Calu3 (cell line): ENCODE measurements at places on chromosomes 5 and 9. TPM values are rescaled to one million over a fixed set of nuclear protein-coding genes. Genes with fewer than 3 reads are reported as not detected.
A peak's percentile ranks its signal among the peaks of the same experiment; 100 is the strongest.

GRCh38 chr9:105144076-105144475, 100.4 kb upstream of the SLC44A1 start:
- no peak overlapping the region for H3K27ac ChIP-seq
- no peaks in the 10 kb centered on the region for H3K27me3 ChIP-seq
- no peaks in the 10 kb centered on the region for H3K4me1 ChIP-seq
- H3K36me3 ChIP-seq, result peaks cover 5% of the 10 kb centered on the region

DNA sequence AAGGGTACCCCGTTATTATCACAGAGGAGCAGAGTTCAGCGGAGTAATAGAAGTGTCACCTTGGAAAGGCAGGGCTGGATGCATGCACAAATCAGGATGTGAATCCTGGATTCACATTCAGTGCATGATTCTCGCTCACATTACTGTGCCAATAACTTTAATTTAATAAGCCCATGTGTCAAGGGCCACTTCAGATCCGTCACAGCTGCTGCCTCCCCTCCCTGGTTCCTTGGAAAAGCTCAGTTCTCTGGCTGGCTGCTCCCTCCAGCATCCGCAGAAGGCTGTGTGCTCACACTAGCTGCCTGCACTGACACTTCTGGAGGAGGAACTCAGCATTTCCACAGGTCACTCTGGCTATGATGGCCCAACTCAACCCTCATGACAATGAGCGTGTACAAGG, 256.8 kb upstream of the ADAMTS16 start:
- no peaks in the 10 kb centered on the region for H3K36me3 ChIP-seq
- no peaks in the 10 kb centered on the region for H3K27me3 ChIP-seq
- no peak overlapping the region for H3K4me3 ChIP-seq
- no peaks in the 10 kb centered on the region for H3K4me1 ChIP-seq
- DNase-seq, result no peak

Gene SOX30
- 0.09 TPM in 1 of 2 replicates, not detected in the other for total RNA-seq

GRCh38 chr5:101425339-101425859, 522.3 kb upstream of the ST8SIA4 start:
- no peaks in the 10 kb centered on the region for H3K27me3 ChIP-seq
- H3K36me3 ChIP-seq, result no peaks in the 10 kb centered on the region
- H3K27ac ChIP-seq, result no peak overlapping the region
- no peaks in the 10 kb centered on the region for H3K4me1 ChIP-seq

DNA sequence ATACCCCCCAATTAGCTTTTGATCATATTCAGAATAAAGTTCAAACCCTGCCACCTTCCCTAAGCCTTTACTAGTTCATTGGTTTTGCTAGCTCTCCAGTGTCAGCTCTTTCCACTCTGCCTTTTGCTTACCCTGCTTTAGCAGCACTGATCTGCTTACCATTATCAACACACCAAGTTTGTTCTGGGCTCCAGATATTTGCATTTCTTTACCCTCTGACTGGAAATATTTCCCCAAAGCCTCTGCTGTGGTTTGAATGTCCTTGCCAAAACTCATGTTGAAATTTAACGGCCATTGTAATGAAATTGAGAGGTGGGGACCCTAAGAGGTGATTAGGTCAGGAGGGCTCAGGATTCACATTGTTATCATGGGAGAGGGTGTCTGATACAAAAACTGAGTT, 99.5 kb downstream of the GCNT1 start:
- no peak overlapping the region for H3K4me3 ChIP-seq
- no peaks in the 10 kb centered on the region for H3K27me3 ChIP-seq
- no peaks in the 10 kb centered on the region for H3K36me3 ChIP-seq
- no peak overlapping the region for H3K27ac ChIP-seq
- DNase-seq, result no peak
- H3K4me1 ChIP-seq, result no peaks in the 10 kb centered on the region

Gene SLC6A19
- total RNA-seq, result not detected in 2 replicates

GRCh38 chr5:108398964-108399363, 17.1 kb upstream of the FBXL17 start:
- DNase-seq, result no peak
- H3K4me3 ChIP-seq, result no peak overlapping the region
- peaks cover 17% of the 10 kb centered on the region for H3K27me3 ChIP-seq
- no peak overlapping the region for H3K27ac ChIP-seq
- H3K4me1 ChIP-seq, result no peaks in the 10 kb centered on the region
- no peaks in the 10 kb centered on the region for H3K36me3 ChIP-seq

Gene OR1Q1
- total RNA-seq, result not detected in 2 replicates

DNA sequence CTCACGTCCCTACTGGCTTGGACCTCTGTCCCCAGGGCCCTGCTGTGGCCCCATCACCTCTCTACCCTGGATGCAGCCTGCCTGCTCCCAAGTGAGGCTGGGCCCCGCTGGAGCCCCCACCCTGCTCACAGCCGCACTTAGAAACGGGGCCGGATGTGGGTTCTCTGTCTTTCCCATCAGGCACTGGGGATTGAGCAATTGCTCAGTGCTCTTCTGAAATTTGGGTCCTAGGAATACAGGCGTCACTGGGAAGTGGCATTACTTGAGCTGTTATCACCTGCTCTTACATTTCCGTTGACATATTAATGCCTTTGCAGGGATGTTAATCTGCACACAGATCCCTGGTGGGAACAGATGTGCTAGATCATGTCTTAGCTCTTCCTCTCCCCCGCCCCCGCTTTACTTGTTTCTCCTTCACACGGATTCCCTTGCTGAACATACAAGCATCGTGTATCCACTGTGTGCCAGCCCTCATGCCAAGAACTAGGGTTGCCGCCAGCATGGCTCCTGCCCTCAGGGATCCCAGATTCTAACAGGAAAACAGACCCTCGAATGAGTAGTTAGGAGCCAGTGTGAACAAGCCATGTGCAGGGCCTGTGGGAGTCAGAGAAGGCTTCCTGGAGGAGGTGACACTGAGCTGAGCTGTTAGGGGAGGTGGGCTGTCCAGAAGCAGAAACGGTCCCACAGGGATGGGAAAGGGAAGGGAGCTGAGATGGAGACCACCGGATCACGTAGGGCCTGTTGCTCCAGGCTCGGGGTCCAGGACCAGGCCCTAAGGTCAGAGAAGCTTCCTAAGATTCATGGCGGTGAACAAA, 65.1 kb downstream of the NEK6 start:
- no peaks in the 10 kb centered on the region for H3K27me3 ChIP-seq
- no peak overlapping the region for H3K27ac ChIP-seq
- no peak overlapping the region for H3K4me3 ChIP-seq
- H3K4me1 ChIP-seq, result no peaks in the 10 kb centered on the region
- DNase-seq, result no peak

DNA sequence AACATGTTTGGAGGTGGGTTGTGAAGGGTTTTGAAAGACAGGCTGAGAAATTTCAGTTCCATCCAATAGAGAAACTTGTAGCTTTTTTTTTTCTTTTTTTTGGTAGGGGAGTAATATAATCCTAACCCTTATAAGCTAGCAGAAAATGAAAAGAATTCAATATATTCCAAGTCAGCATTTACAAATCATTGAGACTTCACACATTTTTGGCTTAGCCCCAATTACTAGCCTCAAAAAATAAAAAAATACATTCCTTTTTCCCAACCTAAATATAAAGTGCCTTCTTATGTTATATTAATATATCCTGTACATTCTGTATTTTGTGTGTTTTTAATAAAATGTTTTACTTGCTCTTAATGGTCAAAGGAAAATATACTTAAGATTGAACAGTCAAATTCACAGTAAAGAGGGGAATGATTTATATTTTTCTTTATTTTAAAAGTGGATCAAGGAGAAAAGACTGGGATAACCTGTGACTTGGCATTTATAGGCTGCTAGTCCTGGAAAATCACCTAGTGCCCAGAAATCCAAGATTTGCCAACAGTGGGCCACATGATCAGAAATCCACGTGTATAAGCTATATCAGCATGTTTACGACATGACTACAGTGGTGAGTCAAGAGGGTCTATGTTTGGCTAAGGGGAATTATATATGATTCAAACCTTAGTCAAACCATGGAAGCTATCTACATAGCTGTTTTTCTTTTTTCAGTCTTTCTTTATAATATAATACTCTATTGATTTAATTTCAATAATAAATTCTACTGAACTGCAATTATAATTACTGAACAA, 14.5 kb downstream of the HACD4 start:
- H3K27ac ChIP-seq, result no peak overlapping the region
- no peak for DNase-seq
- no peaks in the 10 kb centered on the region for H3K27me3 ChIP-seq
- H3K4me1 ChIP-seq, result no peaks in the 10 kb centered on the region

GRCh38 chr9:18888290-18888689, 144.7 kb downstream of the SAXO1 start:
- no peak for DNase-seq
- no peaks in the 10 kb centered on the region for H3K36me3 ChIP-seq
- H3K27me3 ChIP-seq, result peaks cover 23% of the 10 kb centered on the region
- H3K4me3 ChIP-seq, result no peak overlapping the region
- H3K4me1 ChIP-seq, result no peaks in the 10 kb centered on the region

- H3K36me3 ChIP-seq, result peaks cover 19% of the 10 kb centered on the region
- H3K27ac ChIP-seq, result peak overlapping the region; percentile 75
- DNase-seq, result peak; percentile 77
- H3K27me3 ChIP-seq, result no peaks in the 10 kb centered on the region
Observed at GRCh38 chr9:120583958-120584369, 4.0 kb upstream of the CDK5RAP2 start.

Gene FYB1
- 30.8 and 42.8 TPM in 2 replicates for total RNA-seq

Gene HTR4
- not detected in 2 replicates for total RNA-seq

DNA sequence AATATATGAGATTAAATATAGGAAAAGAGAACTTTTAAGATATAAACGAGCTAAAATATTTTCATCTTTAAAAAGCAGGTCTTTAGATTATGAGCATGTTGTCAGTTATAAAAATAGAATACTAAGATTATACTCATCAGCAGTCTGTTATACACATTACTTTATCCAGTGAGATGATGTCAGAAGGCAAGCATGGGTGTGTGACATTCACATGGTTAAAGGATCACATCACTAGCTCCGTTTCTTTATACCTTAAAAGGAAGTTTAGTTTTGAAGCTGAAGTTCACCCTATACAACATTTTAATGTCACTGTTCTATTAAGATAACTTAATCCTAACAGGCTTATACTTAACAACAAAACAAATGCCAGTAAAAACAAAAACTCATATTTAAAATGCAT, 59.6 kb downstream of the RICTOR start:
- no peak overlapping the region for H3K4me3 ChIP-seq
- peaks cover 30% of the 10 kb centered on the region for H3K36me3 ChIP-seq
- peaks cover 15% of the 10 kb centered on the region for H3K4me1 ChIP-seq
- H3K27ac ChIP-seq, result no peak overlapping the region

- H3K4me3 ChIP-seq, result peak overlapping the region; percentile 96
- no peaks in the 10 kb centered on the region for H3K27me3 ChIP-seq
- H3K27ac ChIP-seq, result peak overlapping the region; percentile 95
- H3K36me3 ChIP-seq, result peaks cover 41% of the 10 kb centered on the region
Observed at GRCh38 chr5:138354926-138355378, 2.5 kb downstream of the KDM3B start.

- no peak overlapping the region for H3K4me3 ChIP-seq
- H3K36me3 ChIP-seq, result peaks cover 5% of the 10 kb centered on the region
- peaks cover 7% of the 10 kb centered on the region for H3K4me1 ChIP-seq
- no peak overlapping the region for H3K27ac ChIP-seq
Observed at GRCh38 chr5:154209591-154210081, 19.1 kb downstream of the GALNT10 start.

DNA sequence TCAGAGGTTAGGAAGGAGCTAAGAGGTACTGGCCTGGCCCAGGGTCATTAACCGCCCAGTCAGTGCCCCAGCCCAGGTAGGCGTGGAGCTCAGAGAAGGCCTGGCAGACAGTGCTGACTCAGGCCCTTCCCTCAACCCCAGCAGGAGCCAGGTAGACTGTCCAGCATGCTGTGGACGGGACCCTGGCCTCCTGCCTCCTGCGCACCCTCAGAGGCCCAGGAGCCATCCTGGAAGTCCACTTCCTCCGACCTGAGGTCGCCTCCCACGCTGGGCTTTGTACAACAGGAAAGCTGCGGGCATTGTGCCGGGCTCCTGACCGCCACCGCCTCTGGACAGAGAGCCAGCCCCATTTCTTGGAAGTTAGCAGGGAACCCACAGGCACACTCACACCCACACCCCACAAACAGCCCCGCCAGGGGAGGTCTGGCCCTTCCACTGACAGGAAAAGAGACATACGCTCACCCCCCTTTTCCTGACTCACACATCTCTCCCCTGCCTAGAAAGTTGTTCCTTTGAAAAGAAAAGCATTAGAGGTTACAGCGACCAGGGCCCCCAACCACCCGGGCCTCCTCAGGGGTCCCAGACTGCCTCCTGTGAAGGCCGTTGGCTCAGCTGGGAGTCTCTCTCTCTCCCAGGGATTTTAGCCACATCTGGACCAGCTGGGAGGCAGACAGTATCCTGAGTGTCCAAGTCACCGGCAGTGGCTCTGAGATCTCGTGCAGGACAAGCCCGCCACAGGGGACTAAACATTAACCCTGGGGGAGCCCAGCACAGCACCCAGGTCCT, 7.7 kb downstream of the RALGDS start:
- no peak for DNase-seq
- H3K4me3 ChIP-seq, result no peak overlapping the region
- no peaks in the 10 kb centered on the region for H3K4me1 ChIP-seq

Gene PTGER4
- 28.5 and 28.7 TPM in 2 replicates for total RNA-seq

Gene LCN2
- total RNA-seq, result 2,733 and 4,208 TPM in 2 replicates

GRCh38 chr5:90529939-90530677, 724 bp upstream of the LYSMD3 start:
- peak overlapping the region; percentile 48 for H3K27ac ChIP-seq
- peaks cover 32% of the 10 kb centered on the region for H3K36me3 ChIP-seq
- peak overlapping the region; percentile 71 for H3K4me3 ChIP-seq

DNA sequence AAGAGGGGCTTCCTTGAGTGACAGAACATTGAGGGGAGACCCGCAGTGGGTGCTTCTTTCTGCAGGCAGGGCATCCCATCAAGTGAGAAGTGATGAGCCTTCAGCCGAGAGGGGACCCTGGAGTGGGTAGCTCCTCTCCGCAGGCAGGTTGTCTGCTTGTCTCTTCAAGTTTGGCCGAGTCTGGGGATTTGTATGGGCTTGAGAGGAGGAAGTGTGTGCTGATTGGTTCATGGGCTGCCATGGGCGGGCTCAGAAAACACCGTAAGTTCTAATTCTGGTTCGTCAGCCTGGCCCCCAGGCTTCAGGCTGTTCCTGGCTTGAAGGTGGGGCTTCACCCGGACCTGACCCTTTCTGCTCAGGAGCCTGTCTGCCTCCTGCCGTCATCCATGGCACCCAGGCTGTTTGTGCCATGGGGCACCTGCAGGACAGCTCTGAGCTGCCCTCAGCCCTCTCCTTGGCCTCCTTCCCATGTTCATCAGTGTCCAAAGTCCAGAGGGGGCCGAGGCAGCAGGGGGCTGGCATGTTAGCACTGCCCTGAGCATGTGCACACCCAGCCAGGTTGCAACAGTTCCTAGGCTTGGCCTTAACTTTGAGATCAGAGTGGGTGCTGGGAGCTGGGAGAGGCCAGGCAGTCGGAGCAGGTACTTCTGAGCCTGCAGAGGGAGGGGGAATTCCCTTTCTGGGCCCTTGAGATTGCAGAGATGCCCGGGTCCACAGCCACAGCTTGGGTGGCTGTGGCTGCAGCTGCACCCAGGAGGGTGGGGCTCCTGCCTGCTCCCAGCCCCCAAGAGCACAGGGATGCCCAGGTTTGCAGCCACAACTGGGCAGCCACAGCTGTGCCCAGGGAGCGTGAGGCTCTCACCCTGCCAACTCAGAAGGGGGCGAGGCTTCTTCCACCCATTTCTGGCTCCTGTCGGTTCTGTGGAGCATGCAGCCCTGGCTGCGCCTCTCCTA, 13.5 kb upstream of the DHFR start:
- peaks cover 11% of the 10 kb centered on the region for H3K36me3 ChIP-seq
- no peaks in the 10 kb centered on the region for H3K27me3 ChIP-seq
